Muscle of leg (tissue), 16 donors: ENCODE measurements at places on chromosomes 2 and 18. TPM values are rescaled to one million over a fixed set of nuclear protein-coding genes. Genes with fewer than 3 reads are reported as not detected.

DNA sequence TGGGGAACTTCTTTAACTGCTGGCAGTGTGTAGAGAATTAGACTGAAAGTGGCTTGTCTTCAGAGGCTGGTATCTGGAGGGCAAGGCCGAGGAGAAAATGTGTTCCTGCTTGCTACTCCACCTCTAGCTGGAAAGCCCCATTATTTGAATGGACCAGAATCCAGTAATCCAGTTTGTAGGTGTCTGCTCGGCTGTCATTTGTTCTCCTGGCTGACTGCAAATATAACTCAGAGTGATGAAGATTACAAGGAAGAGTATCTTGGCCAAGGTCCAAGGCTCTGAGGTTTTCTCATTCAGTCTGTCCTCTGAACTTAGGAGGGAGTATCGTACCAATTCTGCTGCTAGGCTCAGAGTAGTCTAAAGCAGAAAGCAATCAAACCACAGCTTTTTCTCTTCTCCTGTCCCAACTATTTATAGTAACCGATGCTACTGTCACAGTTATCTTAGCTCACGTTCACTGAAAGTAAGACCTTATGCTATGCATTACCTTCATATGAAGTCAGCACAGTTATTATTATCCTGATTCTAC, 228.6 kb downstream of the SETBP1 start:
- H3K27me3 ChIP-seq = no peaks in the 10 kb centered on the region
- no peak overlapping the region for H3K27ac ChIP-seq
- H3K4me3 ChIP-seq = no peak overlapping the region
- DNase-seq = peak; percentile 30
- H3K4me1 ChIP-seq = no peaks in the 10 kb centered on the region
- H3K36me3 ChIP-seq = no peaks in the 10 kb centered on the region

GRCh38 chr2:238967031-238967977, 119.4 kb downstream of the TWIST2 start:
- H3K36me3 ChIP-seq = no peaks in the 10 kb centered on the region
- H3K27me3 ChIP-seq = peaks cover 27% of the 10 kb centered on the region
- no peak overlapping the region for H3K27ac ChIP-seq
- no peak for DNase-seq

DNA sequence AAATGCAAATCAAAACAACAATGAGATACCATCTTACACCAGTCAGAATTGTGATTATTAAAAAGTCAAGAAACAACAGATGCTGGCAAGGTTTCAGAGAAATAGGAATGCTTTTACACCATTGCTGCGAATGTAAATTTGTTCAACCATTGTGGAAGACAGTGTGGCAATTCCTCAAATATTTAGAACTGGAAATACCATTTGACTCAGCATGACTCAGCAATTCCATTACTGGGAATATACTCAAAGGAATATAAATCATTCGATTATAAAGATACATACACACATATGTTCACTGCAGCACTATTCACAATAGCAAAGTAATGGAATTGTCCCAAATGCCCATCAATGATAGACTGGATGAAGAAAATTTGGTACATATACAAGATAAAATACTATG, 516.7 kb downstream of the ERBB4 start:
- H3K4me3 ChIP-seq = no peak overlapping the region
- DNase-seq = no peak
- no peaks in the 10 kb centered on the region for H3K4me1 ChIP-seq
- H3K36me3 ChIP-seq = no peaks in the 10 kb centered on the region

DNA sequence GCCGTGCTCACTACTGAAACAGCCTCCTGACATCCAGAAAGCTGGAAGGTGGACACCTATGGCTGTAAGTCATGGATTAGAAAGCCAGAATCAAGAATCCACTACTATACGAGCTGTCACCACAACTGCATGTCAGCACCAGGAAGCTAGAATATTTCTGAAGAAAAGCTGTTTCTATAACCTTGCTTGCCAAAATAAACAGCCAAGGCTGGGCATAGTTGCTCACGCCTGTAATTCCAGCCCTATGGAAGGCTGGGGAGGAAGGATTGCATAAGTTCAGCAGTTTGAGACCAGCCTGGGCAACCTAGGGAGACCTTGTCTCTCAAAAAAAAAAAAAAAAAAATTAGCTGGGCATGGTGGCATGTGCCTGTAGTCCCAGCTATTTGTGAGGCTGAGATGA, 96.3 kb upstream of the GAREM1 start:
- DNase-seq = no peak
- no peaks in the 10 kb centered on the region for H3K27me3 ChIP-seq
- no peak overlapping the region for H3K4me3 ChIP-seq

- no peak overlapping the region for H3K27ac ChIP-seq
- no peak overlapping the region for H3K4me3 ChIP-seq
- peaks cover 3% of the 10 kb centered on the region for H3K4me1 ChIP-seq
- no peaks in the 10 kb centered on the region for H3K36me3 ChIP-seq
- DNase-seq = peak; percentile 47
- H3K27me3 ChIP-seq = no peaks in the 10 kb centered on the region
These were observed 35.4 kb upstream of the REEP1 start for GRCh38 chr2:86372641-86373502.

GRCh38 chr18:3179430-3180089, 40.2 kb downstream of the MYOM1 start:
- peak; percentile 86 for DNase-seq
- no peak overlapping the region for H3K4me3 ChIP-seq
- H3K4me1 ChIP-seq = peaks cover 16% of the 10 kb centered on the region
- peak overlapping the region; percentile 65 for H3K27ac ChIP-seq
- H3K36me3 ChIP-seq = peaks cover 8% of the 10 kb centered on the region

DNA sequence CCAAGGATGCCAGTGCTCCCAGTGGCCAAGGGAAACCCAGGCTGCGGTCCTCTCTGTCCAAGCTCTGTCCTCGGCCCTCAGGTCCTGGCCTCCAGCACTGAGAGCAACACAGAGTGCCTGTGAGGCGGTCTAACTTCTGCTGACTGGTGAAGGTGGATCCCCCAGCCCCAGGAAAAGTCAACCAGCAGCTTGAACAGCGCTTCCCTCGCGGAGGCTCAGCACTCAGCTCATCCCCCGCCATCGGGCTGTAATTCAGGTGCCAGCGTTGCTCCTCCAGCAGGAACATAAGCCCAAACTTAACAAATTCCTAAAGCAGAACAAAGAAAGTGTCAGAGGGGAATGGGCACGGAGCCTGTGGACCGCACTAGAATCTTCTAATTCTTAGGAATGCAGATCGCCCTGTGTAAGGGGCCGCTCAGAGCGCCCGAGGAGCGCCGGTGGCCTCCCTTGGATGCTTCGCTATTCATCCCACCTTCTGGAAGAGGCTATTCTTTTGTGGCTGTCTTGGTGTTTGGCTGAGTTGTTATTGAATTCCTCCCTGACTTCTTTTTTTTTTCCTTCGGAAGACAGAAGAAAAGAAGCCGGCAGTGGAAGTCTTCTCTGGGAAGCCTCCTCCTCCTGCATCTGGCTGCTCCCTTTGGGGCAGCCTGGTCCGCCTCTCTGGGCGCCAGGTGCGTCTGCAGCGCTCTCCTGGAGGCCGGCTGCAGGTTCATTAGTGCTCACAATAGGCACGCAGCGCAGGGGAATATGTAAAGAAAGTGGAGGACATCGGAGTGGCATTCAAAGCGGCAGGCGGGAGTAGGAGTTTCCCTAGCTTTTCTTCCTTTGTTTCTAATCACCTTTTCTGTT, 905.6 kb downstream of the TSN start:
- peaks cover 13% of the 10 kb centered on the region for H3K27me3 ChIP-seq
- peak; percentile 34 for DNase-seq
- H3K36me3 ChIP-seq = no peaks in the 10 kb centered on the region
- H3K27ac ChIP-seq = no peak overlapping the region
- peaks cover 2% of the 10 kb centered on the region for H3K4me1 ChIP-seq

DNA sequence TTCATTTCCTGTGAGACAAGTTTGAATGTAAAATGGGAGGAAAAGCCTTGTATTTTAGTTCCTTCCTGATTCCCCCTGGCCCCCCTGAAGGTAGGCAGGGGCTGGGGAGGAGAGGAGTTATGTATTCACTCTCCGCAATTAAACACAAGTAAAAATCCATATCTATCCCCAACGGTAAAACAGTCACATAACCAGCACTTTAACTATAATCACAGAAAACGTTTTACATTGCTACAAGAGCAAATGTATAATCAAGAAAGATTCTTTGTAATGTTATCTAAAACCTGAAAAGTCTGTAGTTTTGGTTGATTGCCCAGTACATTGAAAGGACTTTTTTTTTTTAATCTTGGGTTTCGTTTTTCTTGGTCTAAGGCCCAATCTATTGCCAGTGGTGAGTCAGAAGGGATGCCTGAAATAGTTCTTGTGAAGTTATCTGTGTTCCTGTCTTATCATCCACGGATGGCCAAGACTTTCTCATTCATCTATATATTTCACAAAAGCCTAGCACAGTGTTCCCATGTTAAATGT, 34.5 kb upstream of the CCNYL1 start:
- H3K27me3 ChIP-seq = peaks cover under 1% of the 10 kb centered on the region
- no peaks in the 10 kb centered on the region for H3K36me3 ChIP-seq
- no peaks in the 10 kb centered on the region for H3K4me1 ChIP-seq
- H3K4me3 ChIP-seq = no peak overlapping the region

GRCh38 chr2:223494496-223494895, 107.7 kb downstream of the SCG2 start:
- no peak for DNase-seq
- H3K4me1 ChIP-seq = no peaks in the 10 kb centered on the region
- no peaks in the 10 kb centered on the region for H3K36me3 ChIP-seq
- no peak overlapping the region for H3K27ac ChIP-seq
- H3K27me3 ChIP-seq = no peaks in the 10 kb centered on the region
- H3K4me3 ChIP-seq = no peak overlapping the region

DNA sequence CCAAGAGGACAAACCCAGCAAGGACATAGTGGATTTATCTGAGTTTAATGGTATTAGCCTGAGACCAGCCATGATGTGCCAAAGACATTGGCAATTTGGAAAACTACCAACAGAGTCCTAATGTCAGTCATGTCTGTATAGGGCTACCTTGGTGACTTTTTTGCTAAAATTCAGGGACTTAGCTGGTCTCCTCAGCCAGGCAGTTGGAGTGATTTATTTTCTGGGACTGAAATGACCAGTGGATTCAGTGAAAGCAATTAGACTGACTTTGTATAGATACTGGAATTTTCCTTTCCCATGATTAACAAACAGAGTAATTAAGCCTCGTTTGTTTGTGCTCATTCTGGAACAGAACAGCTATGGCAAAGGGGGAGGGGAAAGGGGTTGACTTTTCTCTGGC, 55.0 kb downstream of the LYPD6 start:
- no peaks in the 10 kb centered on the region for H3K4me1 ChIP-seq
- no peaks in the 10 kb centered on the region for H3K27me3 ChIP-seq
- H3K27ac ChIP-seq = no peak overlapping the region
- no peak overlapping the region for H3K4me3 ChIP-seq
- DNase-seq = no peak
- H3K36me3 ChIP-seq = no peaks in the 10 kb centered on the region

DNA sequence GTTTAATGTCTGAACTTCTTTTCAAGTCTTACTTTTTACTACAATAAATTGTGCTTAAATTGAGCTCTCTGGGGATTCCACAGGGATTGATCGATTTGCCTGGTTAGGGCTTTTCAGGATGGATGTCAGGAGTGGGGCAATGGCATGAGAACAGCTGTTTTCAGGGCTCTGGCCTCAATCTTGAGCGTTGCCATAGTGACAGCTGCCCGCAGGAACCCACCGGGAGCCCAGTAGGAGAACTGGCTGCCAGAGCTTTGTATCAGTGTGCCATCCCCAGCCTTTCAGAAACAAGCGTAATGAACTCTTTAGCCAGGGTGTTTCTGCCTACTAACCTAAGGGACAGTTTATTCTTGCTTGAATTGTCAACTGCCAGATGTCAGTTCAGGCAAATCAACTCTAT, 93.5 kb downstream of the GALNT3 start:
- no peaks in the 10 kb centered on the region for H3K36me3 ChIP-seq
- peak; percentile 42 for DNase-seq
- no peaks in the 10 kb centered on the region for H3K27me3 ChIP-seq
- H3K4me3 ChIP-seq = no peak overlapping the region
- H3K4me1 ChIP-seq = peaks cover 2% of the 10 kb centered on the region

- no peak for DNase-seq
- no peak overlapping the region for H3K4me3 ChIP-seq
- H3K4me1 ChIP-seq = no peaks in the 10 kb centered on the region
- no peaks in the 10 kb centered on the region for H3K27me3 ChIP-seq
- H3K36me3 ChIP-seq = no peaks in the 10 kb centered on the region
These were observed 261.3 kb upstream of the NCKAP5 start for GRCh38 chr2:133829450-133830020.

GRCh38 chr2:207939342-207940108, 85.8 kb downstream of the PLEKHM3 start:
- no peaks in the 10 kb centered on the region for H3K27me3 ChIP-seq
- no peak overlapping the region for H3K4me3 ChIP-seq
- DNase-seq = no peak
- no peaks in the 10 kb centered on the region for H3K36me3 ChIP-seq
- no peak overlapping the region for H3K27ac ChIP-seq
- no peaks in the 10 kb centered on the region for H3K4me1 ChIP-seq

DNA sequence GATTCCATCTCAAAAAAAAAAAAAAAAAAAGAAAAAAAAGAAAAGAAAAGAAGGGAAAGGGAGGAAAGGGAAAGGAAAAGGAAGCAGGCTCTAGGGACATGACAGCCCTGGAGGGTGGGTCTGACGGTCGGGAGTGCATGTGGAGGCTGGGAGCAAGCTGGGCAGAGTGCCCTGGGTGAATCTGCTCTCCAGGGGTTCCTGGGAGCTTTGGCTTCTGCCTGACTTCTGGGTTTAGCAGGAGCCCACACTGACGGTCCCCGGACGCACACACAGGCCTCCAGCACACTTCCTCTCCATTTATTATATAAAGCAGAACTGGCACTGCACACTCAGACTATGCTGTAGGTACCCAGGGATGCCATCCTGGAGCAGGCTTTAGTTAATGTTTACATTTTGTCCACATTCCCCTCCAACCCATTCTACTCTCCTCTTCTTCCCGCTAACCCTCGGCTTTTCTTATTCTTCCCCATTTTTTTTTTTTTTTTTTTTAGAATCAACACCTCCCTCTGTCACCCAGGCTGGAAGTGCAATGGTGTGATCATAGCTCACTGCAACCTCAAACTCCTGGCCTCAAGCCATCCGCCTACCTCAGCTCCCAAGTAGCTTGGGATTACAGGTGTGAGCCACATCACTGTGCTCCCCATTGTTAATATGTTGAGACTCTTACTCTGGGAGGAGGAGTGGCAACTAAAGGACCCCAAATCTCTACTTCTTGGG, 151.1 kb upstream of the SLC1A4 start:
- H3K4me1 ChIP-seq = peaks cover 2% of the 10 kb centered on the region
- peak; percentile 41 for DNase-seq
- no peaks in the 10 kb centered on the region for H3K27me3 ChIP-seq
- no peak overlapping the region for H3K27ac ChIP-seq
- no peaks in the 10 kb centered on the region for H3K36me3 ChIP-seq

The TUBA3E gene
- total RNA-seq = not detected

The FMNL2 gene
- total RNA-seq = 24.1 TPM

The SLC19A3 gene
- total RNA-seq = 1.2 TPM

The AMER3 gene
- total RNA-seq = 0.09 TPM

The UBE2F gene
- total RNA-seq = 31.8 TPM
